ENCODE measurements at places on chromosomes 11 and 22.

DNA sequence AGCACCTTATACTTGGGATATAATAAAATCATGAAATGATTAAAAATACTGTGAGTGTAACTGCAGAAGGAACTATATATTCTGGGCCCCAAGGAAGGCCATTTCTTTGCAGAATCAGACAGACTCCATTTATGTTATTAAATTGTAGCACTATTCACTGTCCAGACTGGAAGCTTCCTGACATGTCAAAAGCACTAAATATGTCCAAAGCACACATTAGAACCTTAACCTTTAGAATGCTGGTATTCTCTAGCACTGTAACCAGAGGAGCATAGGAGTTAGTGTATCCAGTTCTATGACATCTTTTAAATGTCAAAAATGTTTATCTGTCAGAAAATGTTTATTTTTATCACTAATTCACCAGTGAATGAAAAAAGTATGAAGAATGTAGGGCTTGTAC lies 246.9 kb downstream of the CADM1 start:
- no peak overlapping the region for H3K27ac ChIP-seq
- no peak overlapping the region for H3K4me3 ChIP-seq
- no peaks in the 10 kb centered on the region for H3K36me3 ChIP-seq
- no peaks in the 10 kb centered on the region for H3K4me1 ChIP-seq

DNA sequence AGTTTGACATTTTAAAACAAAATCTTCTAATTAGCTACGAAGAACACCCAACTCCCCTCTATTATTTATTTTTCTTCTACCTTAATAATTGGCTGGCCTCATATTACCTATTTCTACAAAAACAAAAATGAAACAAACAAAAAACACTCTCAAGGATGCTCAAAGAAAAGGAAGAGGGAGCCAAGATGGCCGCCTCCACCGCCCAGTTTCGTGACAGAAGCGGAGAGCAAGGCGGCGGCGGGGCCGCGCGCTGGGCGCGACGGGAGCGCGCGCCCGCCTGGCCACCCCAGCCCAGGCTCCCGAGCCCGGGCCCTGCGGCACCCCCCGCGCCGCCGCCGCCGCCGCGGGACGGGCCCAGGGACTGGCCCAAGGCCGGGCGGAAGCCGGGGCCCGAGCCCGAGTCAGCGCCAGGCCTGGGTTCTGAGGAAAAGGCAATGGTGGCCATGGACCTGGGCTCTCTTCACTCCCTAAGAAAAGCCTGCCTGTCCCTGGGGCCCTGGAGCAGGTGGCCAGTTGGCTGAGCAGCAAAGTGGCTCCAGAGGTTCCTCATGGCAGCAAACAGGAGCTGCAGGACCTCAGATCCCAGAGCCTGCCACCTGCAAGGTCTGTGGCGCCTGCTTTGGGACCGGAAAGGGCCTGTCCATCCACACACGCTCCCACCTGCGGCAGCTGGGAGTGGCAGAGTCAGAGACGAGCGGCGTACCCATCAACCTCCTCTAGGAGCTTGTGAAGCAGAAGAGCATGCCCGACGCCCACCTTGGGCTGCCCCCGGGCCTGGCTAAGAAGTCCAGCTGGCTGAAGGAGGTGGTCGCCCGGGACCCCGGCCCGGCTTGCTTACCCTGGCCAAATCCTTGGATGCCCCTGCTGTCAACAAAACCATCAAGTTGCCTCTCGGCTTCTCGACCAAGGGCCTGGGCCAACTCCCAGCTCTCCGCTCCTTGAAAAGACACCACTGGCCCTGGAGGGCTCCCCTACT lies 543.2 kb upstream of the CCDC179 start:
- no peaks in the 10 kb centered on the region for H3K4me1 ChIP-seq
- no peak for DNase-seq
- no peak overlapping the region for H3K4me3 ChIP-seq
- no peaks in the 10 kb centered on the region for H3K36me3 ChIP-seq

DNA sequence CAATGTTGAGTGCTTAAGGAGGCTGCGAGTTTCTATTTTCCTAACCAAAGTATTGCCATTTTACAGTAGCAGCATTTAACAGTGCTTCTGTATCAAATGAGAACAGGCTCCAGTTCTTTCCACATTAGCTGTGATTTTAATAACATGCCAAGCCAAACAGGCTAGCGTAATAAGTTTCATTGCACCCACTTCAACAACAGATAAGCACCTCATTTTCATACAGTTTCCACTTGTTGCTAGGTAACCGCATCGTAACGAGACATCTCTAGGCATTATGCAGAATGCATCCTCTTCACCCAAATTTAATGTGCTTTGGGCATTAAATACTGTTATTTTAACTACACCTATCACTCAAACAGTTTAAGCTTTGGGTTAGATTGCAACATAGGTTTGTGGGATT lies 79.0 kb downstream of the CADM1 start:
- H3K27me3 ChIP-seq: no peaks in the 10 kb centered on the region
- no peaks in the 10 kb centered on the region for H3K36me3 ChIP-seq
- no peak overlapping the region for H3K4me3 ChIP-seq
- H3K4me1 ChIP-seq: no peaks in the 10 kb centered on the region

DNA sequence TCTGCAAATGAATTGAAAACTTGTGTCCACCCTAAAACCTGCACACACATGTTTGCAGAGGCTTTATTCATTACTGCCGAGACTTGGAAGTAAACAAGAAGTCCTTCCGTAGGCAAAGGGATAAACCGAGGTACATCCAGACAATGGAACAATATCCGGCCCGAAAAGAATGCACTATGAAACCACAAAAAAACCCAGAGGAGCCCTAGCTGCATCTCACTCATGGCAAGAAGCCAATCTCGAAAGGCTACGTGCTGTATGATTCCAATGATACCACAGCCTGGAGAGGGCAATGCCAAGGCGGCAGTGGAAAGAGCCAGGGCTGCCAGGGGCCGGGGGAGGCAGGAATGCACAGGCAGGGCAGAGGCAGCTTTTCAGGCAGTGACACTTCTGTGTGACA lies 3.2 kb upstream of the MRPL23 start:
- no peaks in the 10 kb centered on the region for H3K27me3 ChIP-seq
- H3K27ac ChIP-seq: no peak overlapping the region
- H3K36me3 ChIP-seq: no peaks in the 10 kb centered on the region
- no peak overlapping the region for H3K4me3 ChIP-seq
- DNase-seq: no peak

GRCh38 chr11:70650075-70650909 lies 252.0 kb downstream of the CTTN start:
- H3K4me1 ChIP-seq: no peaks in the 10 kb centered on the region
- no peaks in the 10 kb centered on the region for H3K27me3 ChIP-seq
- DNase-seq: peak; percentile 65

DNA sequence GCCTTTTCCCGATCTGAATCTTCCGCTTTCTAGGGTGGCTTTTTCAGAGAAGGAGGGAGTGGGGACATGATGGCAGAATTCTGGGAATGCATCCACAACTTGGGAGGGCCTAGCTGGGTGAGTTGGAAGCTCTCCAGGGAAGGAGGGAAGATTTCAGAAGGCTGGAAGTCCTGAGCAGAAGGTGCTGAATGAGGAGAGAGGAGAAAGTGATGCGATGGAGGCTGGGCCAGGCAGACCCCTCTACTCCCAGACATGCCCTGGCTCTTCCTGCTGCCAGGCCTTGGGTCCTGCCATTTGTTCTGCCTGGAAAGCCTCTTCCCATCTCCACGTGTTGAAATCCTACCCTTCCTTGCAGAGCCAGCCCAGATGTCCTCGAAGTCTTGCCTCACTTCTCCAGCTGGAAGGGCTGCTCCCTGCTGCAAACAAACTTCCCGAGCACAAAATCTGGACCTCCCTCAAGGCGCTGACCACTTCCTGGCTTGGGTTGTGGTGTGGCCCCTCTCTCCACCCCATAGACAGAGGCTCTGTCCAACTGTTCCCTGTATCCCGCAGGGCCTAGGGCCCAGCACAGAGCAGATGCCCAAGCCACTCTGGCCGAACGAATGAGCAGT lies 16.8 kb downstream of the LRRC32 start:
- H3K27me3 ChIP-seq: no peaks in the 10 kb centered on the region
- H3K27ac ChIP-seq: peak overlapping the region; percentile 64
- no peak for DNase-seq
- no peaks in the 10 kb centered on the region for H3K36me3 ChIP-seq

- no peaks in the 10 kb centered on the region for H3K27me3 ChIP-seq
- no peaks in the 10 kb centered on the region for H3K36me3 ChIP-seq
- no peak for DNase-seq
- H3K27ac ChIP-seq: no peak overlapping the region
- no peak overlapping the region for H3K4me3 ChIP-seq
These were observed 19.9 kb downstream of the MMP10 start for GRCh38 chr11:102760344-102761035.

GRCh38 chr11:45328726-45329125 lies 42.6 kb upstream of the SYT13 start:
- no peaks in the 10 kb centered on the region for H3K4me1 ChIP-seq
- no peaks in the 10 kb centered on the region for H3K27me3 ChIP-seq
- no peak overlapping the region for H3K27ac ChIP-seq
- no peak for DNase-seq
- no peaks in the 10 kb centered on the region for H3K36me3 ChIP-seq

DNA sequence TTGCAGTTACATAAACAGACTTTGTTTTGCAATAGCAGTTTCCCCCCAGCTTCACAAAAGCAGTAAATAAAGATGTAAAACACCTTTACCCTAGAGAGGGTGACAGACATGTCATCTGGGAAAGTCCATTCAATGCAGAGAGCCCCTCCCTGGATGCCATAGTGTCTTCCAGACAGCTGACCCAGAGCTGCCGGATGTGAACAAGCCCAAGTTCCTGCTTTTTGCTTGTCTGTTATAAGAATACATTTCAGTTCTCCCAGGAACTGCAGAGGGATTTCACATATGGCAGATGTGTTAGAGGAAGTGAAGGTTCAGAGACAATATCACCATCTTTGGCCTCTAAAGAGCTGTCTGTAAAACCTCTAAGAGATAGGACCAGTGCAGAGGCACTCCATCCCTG lies 48.9 kb downstream of the RELT start:
- H3K4me3 ChIP-seq: no peak overlapping the region
- H3K4me1 ChIP-seq: peaks cover 2% of the 10 kb centered on the region
- H3K27me3 ChIP-seq: no peaks in the 10 kb centered on the region
- no peak for DNase-seq

DNA sequence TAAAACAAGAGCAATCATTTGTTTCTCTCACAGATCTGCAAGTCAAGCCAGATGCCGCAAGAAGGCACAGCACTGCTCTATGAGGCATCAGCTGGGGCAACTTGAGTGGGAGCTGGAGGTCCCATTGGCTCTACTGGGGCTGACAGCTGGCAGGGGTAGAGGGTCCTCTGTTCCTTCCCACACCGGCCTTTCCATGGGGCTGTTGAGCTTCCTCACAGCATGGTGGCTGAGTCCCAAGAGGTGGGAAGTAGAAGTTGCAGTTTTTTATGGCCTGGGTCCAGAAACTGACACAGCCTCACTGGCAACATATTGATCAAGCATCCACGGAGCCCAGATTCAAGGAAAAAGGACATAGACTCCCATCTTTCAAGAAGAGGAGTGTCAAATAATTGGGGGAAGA lies 34.4 kb downstream of the RPL3 start:
- no peak for DNase-seq
- peaks cover 9% of the 10 kb centered on the region for H3K4me1 ChIP-seq
- H3K27ac ChIP-seq: no peak overlapping the region
- H3K27me3 ChIP-seq: no peaks in the 10 kb centered on the region
- H3K4me3 ChIP-seq: no peak overlapping the region

DNA sequence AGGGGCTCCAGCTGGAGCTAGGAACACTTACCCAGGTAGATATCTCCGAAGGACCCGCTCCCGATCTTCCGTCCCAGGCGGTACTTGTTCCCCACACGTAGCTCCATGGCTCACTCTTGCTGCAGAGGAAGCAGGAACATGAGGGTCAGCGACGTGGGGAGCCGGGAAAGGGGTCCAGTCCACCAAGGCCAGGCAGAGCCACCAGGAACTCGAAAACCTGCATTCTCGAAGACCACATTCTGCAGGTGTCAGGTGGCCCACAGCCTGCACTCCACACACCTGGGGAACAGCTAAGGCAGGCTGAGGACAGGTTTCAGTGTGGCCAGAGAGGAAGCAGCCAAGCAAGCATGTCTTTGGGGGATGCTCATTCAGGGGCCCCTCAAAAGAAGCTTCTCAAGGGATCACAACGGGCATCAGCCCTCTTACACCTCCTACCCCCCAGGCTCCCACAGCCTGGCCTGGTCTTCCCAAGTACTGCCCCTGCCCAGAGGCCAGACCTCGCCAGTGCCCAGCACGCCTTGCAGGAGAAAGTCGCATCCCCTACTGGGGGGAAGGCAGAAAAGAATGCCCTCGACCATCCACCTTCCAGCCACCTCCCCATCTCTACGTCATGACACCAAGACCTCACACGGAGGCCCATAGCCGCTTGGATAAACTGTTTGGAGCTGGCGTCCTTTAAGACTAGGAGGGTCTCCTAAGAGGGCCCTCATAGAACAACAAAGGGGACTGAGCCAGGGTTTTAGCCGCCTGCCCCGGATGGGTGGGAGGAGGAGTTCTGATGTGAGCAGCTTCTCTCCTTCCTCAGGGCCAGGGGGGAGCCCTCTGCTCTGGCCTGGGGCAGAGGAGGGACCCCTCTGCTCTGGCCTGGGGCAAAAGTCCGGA lies 2.9 kb downstream of the CSNK1E start:
- H3K27ac ChIP-seq: peak overlapping the region; percentile 92
- H3K27me3 ChIP-seq: no peaks in the 10 kb centered on the region
- H3K4me3 ChIP-seq: no peak overlapping the region
- no peak for DNase-seq
- peaks cover 12% of the 10 kb centered on the region for H3K4me1 ChIP-seq

- DNase-seq: no peak
- H3K4me1 ChIP-seq: no peaks in the 10 kb centered on the region
- no peak overlapping the region for H3K27ac ChIP-seq
- no peaks in the 10 kb centered on the region for H3K36me3 ChIP-seq
These were observed 200.4 kb downstream of the MN1 start for GRCh38 chr22:27601195-27601594.

DNA sequence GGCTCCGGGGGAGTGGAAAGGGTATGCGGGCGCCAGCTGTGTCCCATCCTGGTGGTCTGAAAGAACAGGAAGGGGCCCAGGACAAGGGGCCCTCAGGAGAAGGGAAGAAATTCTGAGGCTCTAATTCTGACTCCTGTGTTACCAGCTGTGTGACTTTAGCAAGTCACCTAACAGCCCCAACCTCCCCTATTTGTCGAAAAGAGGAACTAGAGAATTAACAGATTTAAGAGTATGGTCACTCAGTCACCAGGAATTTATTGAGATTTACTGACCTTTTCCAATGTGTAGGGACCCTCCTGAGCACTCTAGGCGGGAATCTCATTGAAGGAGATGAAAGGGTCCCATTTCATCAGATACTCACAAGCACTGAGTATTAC lies 14.6 kb downstream of the RPS6KA4 start:
- H3K36me3 ChIP-seq: no peaks in the 10 kb centered on the region
- no peaks in the 10 kb centered on the region for H3K4me1 ChIP-seq
- DNase-seq: no peak

GRCh38 chr11:61700212-61700611 lies 20.0 kb downstream of the DAGLA start:
- no peaks in the 10 kb centered on the region for H3K36me3 ChIP-seq
- no peak overlapping the region for H3K27ac ChIP-seq
- DNase-seq: no peak
- H3K4me1 ChIP-seq: peaks cover 14% of the 10 kb centered on the region
